Stimulated activated CD4-positive, alpha-beta T cell treated with anti-CD3 and anti-CD28 coated beads, Interleukin-1b, Interleukin-23, amount 100 ng/mL, for 4 hours (primary cell): ENCODE measurements at places on chromosomes 11 and 22.

DNA sequence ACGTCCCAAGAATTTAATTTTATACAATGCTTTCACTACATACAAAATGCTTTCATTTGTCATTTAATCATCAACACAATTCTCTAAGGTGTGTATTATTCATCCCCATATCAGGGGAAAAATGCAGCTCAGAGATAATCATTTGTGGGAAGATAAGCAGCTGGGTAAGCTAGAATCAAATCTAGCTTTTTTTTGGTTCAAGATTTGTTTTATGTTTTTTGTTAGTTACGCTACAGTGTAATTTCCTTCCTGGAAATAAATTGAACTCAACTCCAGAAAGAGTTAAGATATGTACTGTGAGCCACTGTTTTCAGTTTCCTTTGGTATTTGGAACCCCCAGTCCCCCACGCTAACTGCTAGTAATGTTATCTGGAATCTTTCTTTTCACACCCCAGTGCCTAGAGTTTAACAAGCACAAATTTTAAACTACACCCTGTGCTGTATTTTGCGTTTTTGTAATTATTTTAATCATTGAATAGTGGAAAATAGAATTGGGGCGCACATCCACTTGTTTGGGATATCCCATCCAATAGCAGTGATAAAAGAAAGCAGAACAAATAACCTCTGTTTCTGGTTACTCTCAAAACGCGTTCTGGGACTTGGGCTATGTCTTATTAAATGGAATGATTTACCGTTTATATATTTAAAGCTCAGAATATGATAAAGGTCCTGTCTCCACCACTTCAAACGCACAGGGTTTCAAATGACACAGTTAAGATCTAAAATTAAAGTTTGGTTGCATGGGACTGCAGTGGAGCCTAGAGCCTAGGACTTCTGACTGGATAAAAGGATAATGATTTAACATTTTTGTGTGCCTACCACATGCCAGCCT lies 2.1 kb upstream of the HSPA8 start:
- no peak for DNase-seq

GRCh38 chr11:24949406-24949805 lies 452.6 kb downstream of the LUZP2 start:
- DNase-seq = no peak

DNA sequence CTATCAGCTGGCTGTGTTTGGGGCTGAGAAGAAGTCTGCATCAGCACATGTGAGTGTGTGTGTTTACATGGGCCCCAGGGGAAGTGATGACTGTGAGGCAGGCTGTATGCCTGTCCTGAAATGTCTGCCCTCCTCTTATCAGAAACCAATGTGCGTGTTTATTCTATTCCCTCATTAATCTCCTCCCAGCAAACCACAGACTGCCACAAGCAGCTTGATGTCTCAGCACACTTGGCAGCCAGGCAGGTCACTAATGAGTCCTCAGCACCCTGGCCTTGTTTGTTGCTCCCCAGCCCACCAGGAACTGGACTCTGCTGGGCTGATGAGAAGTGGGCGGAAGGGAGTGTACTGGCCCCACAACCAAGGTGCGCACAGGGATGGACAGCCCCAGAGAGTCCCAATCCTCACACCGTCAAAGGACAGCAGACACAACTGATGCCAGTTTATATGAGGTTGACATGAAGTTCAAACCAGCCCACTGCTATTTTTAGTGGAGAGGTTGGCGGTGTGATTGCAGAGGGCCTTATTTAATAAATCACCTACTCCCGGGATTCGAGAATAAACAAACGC lies 225.8 kb downstream of the ETS1 start:
- no peak for DNase-seq

- DNase-seq = no peak
Observed at GRCh38 chr11:59501931-59502330, 1.4 kb upstream of the OR4D11 start.

DNA sequence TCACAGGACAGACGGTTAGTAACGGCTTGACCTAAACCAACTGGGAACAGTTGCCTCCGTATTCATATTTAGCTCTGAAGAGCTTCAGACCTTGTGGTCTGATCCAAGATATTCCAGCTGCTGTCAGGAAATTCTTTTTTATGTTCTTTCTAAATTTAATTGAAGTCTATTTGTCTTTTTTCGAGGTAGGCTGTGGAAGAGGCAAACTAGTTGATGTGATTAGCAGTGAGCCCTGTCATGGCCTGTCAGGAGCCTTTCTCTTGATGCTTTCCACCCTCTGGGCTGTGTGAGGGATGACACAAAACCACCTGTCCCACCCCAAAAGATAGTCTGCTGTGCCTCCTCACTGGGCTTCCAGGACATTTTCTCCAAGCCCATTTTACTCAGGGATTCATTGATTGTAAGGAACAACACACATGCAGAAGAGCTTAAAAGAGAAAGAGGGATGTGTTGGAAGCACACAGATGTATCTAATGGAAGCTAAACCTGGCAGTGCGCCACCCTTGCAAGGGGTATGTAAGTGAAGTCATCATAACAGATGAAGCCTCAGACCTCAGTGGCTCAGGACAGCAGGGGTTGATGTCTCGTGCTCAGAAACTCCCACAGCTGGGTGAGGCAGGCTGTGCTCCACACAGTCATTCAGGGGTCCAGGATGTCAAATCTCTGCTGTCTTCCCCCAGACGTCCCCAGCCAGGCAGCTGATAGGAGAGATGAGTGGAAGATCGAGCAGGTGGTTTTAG lies 170.0 kb downstream of the NCAM1 start:
- DNase-seq = no peak

DNA sequence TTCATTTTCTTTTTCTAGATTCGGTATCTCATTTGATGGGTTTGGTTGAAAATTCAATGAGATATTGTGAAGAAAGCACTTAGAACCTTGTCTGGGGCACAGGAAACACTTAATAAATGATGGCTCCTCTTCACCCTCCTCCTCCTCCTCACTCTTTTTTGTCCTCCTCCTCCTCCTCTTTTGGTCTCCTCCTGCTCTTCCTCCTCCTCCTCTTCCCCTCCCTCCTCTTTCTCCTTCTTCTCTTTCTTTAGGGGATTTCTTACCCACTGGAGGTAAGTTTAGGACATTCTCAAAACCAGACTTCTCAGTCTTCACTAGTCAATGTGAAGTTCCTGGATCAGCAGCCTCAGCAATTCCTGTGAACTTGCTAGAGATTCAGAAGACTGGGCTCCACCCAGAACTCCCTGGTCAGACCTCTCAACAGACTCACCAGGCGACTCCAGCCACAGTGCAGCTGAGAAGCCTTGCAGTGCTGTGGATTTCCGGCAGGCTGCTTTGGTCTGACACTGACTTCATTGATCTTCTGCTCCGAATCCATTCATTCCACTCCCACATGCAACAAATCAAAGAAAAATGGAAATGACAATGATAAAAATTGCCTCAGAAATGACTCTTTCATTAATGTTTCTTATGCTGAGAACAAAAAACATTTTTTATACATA lies 368.6 kb upstream of the B3GAT1 start:
- DNase-seq = no peak

DNA sequence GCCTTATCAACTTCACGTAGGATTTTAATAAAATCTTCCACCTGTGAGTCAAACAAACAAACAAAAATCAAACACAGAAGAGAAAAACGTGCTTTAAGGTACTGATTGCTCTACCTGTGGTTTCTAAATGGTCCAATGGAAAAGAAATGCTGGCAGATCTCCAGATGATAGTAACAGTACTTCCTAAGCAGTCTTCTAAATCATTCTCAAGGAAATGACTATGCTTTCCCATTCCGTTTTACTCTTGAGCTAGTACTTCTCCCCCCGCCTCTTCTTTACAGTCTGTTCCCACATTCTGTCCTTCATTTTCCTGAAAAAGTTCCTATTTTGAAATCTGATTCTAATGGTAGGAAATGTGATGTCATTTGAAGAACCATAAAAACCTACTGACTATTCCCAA lies 25.4 kb downstream of the SAAL1 start:
- DNase-seq = no peak

- DNase-seq = no peak
Observed at GRCh38 chr11:131235328-131236298, 134.8 kb upstream of the NTM start.

DNA sequence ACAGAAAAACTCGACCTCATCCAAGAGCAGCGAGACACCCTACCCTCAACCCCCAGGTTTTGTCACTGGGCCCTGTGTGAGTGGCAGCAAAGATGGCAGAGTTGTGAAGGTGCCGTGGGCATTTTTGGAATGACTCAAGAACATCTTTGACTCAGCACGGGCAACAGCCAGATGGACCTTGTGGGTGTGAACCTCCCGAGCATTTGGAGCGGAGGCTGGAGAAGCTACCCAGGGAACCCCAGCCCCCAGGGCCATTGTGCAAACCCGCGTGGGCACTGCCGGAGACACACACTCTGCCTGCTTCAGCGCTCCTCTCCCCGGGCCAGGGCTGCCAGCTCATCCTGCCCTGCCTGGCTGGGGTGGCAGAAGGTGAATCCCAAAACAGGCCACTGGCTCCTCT lies 66.1 kb downstream of the PANX1 start:
- no peak for DNase-seq

GRCh38 chr22:50298937-50299784 lies 8.3 kb downstream of the PLXNB2 start:
- no peak for DNase-seq

DNA sequence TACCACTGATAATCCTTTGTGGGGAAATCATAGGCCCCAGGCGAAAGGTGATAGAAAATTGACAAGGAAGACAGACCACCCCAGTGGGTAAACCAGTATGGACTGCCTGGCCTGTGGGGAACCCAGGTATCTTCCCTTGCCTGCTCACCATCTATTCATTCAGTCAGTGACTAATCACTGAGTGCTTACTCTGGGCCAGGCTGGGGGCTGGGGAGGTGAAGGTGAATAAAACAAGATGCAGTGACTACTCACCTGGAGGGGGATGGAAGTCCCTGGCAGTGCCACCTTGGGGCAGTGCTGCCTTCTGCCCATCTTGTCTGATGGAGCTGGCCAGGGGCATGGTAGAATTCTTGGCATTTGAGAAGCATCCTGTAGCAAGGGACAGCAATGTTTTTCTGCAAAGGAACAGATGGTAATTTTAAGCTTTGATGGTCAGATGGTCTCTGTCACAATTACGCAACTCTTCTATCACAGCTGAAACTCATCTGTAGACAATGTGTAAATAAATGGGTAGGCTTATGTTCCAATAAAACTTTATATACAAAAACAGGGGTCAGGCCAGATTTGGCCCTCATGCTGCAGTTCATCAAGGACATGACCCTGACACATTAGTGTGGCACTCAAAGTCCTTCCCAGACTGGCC lies 4.6 kb downstream of the ISX start:
- DNase-seq = no peak

DNA sequence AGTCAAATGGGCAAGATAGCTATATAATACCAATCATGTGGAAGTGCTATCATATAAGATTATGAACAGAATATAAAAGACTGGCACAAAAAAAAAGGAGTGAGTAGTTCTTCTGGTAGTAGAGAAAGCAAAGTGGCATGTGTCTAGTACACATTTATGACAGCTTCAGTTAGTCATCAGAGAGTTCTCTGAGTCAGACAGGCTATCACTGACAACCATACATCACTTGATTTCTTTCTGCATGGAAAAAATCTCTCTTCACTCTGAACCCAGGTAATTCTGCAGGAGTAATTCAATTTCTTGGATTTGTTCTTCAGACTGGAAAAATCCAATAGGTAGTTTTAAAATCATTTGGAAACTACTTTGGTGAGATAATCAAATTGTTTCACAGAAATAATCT lies 286.8 kb upstream of the ANO3 start:
- no peak for DNase-seq
